ENCODE measurements at places on chromosomes 2 and 18.

DNA sequence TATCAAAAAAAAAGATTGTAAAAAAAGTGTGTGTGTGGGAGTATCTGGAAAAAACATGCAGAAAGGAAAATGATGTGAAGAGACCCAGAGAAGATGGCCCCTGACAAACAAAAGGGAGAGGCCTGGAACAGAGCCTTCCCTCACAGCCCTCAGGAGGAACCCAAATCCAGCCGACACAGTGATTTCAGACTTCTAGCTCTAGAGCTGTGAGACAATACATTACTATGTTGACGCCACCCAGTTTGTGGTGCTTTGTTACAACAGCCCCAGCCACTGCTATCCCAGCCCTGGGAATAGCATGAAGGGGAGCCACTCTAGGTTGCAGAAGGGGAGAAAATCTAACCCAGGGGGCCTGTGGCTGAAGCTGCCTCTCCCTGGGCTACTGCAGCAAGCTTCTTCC is 59.0 kb upstream of the ZBTB7C start:
- DNase-seq: no peak

DNA sequence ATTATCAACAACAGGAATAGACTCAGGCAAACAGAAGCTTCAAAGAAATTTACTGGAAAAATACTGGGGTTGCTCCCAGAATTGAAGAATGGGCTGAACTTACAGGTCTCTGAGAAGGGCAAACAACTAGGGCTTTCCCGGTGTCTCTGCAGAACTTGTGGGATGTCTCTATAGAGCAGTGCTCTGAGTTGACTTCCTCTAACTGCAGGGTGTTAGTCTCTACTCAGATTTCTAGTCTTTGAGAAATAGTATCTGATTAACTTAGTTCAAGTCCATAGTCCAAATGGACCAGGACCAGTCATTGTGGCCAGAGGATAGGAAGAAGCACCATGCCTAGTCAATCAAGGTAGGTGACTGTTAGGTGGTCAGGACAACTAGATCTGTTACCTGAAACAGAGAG is 45.8 kb downstream of the LIMS1 start:
- no peak for DNase-seq

GRCh38 chr2:237389831-237390230 is 24.1 kb downstream of the COL6A3 start:
- DNase-seq: no peak

- no peak for DNase-seq
Observed at GRCh38 chr2:45003579-45004551, 5.4 kb downstream of the SIX2 start.

GRCh38 chr2:240818293-240819125 is 1.5 kb downstream of the KIF1A start:
- no peak for DNase-seq

DNA sequence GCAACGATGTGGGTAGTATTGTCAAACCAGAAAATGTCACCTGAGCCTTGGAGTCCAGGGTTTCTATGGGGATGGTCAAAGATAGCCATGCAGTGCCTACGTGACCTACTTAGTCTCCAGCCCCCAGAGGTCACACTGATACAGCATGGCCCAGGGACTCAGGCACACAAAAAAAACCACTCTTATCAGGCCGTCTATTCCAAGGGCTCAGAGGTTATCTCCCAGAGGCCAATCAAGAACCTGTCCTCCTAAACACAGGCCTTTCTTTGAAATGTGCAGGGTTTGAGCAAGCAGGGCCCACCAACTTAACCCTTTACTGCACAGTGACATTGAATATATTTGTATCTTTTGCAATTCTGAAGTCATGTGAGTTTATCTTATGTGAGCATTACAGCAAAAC is 82.7 kb downstream of the MRO start:
- DNase-seq: no peak

DNA sequence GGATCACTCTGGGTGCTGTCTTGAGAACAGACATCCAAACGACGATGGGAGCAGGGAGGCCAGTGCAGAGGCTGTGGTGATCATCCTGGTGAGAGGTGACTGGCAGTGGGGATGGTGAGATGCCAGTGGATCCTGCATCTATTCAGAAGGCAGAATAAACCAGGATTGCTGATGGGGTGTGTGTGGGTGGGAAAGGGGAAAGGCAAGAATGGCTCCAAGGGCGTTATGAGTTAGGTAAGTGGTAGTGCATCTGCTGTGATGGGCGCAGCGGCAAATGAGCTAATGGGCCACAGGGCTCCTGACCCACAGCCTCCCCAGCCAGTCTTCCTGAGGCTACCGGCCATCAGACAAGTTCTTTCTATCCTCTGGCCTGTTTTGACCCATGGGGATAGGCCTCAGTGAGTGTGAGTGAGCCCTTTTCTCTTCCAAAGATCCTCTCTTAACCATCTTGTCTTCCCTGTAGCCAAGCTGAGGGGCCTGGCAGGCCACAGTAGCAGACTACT is 29.6 kb downstream of the SERTAD2 start:
- no peak for DNase-seq

GRCh38 chr2:223283329-223283728 is 231.3 kb downstream of the KCNE4 start:
- DNase-seq: no peak

DNA sequence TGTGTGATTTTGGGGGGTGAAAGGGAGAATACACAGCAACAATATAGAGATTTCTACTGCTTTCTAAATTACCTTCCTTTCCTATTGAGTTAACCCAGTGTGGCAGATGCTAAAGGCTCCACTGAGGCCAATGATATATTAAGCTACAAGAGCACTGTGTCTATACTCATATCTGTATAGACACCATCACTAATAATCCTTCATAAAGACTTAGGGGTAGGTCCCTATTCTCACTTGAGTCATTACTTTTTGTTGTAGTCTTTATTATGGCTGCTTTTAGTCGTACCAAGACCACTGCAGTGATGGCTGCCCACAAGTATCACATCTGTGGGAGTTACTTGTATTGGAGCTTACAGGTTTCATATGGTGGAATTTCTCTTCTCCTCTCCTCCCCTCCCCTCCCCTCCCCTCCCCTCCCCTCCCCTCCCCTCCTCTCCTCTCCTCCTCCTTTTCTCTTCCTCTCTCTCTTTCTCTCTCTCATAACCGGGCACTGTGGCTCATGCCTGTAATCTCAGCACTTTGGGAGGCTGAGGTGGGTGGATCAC is 637.6 kb downstream of the ADCYAP1 start:
- no peak for DNase-seq

GRCh38 chr2:14401873-14402272 is 230.6 kb upstream of the LRATD1 start:
- DNase-seq: no peak

GRCh38 chr2:131094463-131095281 is 1.4 kb upstream of the FAM168B start:
- no peak for DNase-seq

- DNase-seq: no peak
Observed at GRCh38 chr2:190318931-190319554, 583 bp downstream of the HIBCH start.

GRCh38 chr2:232386490-232386739 is 7.9 kb downstream of the ALPP start:
- no peak for DNase-seq

- DNase-seq: no peak
Observed at GRCh38 chr2:86171295-86171694, 24.0 kb downstream of the IMMT start.

DNA sequence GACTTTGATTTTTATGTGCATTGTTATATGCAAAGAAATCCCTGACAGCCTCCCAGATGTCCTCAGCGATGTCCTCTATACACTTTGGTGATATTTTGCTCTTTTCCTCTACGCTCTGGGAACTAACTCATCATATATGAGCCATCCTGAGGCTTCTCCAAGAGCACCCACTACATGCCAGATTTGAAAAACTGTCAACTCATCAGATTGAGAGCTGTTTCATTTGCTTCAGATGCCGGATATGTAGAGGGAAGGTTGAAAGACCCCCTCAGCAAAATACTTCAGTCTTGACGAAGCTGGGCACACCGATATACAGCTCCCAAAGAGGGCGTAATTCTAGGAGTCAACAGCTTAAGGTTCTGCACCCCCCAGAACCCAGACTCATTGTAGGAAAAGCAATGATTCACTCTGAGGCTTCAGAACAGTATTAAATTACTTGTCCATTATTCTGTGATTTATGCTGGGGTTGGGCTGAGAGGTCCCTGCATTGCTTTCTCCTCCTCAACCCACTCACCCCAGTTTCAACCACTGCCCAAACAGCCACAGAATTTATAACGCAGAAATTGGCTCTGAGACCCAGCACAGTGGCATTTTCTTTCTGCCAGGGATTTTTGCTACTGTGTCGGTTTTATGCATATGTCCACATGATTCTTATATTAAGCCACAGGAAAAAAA is 341.8 kb downstream of the ALK start:
- DNase-seq: no peak

- DNase-seq: no peak
Observed at GRCh38 chr2:76867854-76868253, 654.3 kb downstream of the LRRTM4 start.

- no peak for DNase-seq
Observed at GRCh38 chr2:118269408-118270051, 181.3 kb downstream of the INSIG2 start.

- DNase-seq: no peak
Observed at GRCh38 chr2:157259386-157259785, 1.9 kb downstream of the GALNT5 start.

DNA sequence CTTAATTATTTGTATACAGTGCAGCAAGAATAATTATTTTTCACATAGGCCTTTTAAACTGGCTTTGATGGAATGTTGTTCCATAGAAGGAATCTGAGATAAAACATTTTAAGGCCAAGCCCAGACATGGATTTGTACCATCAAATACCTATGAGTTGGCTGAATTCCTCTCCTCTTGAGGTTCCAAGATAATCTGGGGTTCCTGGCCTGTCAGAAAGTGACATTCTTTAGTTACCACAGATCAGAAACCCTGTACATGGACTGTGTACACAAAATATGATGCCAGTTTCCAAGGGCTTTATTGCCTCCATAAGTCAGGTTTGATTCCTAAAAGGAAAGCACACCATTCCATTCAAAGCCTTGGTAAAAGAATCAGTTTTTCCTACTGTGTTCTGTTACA is 1256.7 kb upstream of the NRXN1 start:
- DNase-seq: no peak

DNA sequence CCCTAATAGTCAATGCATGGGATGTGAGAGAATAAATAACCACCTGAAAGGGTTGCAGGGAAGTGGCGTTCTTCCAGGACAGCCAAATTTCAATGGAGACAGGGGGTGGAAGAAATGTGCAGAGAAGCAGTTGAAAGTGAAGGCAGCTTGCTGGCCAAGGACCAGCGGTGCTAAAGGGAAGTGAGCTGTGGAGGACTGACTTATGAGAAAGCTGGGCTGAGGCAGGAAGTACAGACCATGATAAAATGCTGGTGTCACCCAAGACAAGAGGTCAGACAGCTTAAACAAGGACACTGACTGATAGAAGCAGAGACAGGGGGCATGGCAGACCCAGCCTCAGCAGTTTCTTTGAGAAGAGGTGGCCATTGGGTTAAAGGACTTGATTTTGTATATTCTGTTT is 106.7 kb downstream of the DTNB start:
- no peak for DNase-seq

- no peak for DNase-seq
Observed at GRCh38 chr2:202410092-202410491, 34.0 kb downstream of the BMPR2 start.

GRCh38 chr2:24456599-24457556 is 34.2 kb upstream of the NCOA1 start:
- DNase-seq: no peak

- DNase-seq: no peak
Observed at GRCh38 chr2:1731963-1732768, 12.1 kb downstream of the PXDN start.

- DNase-seq: no peak
Observed at GRCh38 chr2:64932371-64933216, 56.6 kb upstream of the SLC1A4 start.

- no peak for DNase-seq
Observed at GRCh38 chr2:20507166-20507692, 60.4 kb downstream of the RHOB start.

- no peak for DNase-seq
Observed at GRCh38 chr18:12406371-12407111, 1.2 kb upstream of the PRELID3A start.

- no peak for DNase-seq
Observed at GRCh38 chr18:46374850-46375249, 270.7 kb downstream of the HAUS1 start.

DNA sequence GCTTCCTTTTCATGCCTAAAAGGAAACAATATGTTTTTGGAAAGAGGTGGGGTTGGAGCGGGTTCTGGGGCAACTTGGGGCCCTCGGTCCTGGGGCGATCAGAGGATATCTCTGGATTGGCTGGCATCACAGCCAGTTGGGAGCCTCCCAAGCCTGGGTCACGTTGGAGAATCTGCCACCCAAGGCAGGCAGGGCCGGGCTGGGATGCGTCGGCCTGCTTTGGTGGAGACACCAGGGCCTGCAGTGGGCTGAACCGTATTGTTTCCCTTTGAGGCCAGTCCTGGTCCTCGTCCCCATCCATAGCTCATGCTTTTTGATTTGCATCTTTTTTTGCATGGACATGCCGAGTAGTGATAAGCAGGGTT is 235.8 kb downstream of the ATAD2B start:
- no peak for DNase-seq

- DNase-seq: no peak
Observed at GRCh38 chr2:25829828-25830227, 48.5 kb downstream of the ASXL2 start.

- DNase-seq: no peak
Observed at GRCh38 chr2:241865416-241865956, 4.0 kb upstream of the RTP5 start.

- no peak for DNase-seq
Observed at GRCh38 chr2:239257511-239257937, 143.3 kb downstream of the HDAC4 start.

- no peak for DNase-seq
Observed at GRCh38 chr2:229715895-229716507, 1.6 kb upstream of the DNER start.

- no peak for DNase-seq
Observed at GRCh38 chr2:1925928-1926327, 181.6 kb upstream of the PXDN start.

DNA sequence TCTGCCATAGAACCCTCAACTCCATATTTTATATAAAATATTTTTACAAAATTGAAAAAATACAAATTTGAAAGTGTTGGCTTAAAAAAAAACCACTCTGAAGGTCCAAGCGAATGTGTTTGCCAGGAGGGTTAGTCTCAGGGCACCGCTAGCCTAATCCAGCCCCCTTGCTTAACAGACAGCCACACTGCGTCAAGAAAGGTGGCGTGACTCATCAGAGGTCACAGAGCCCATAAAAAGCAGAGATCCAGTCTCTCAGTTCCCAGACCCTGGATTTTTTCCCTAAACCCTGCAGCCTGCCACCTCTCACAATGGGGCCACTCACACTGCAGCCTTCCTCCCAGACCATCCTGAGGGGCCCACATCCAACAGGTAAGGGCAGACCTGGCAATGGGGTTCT is 3.9 kb upstream of the TNS1 start:
- no peak for DNase-seq

DNA sequence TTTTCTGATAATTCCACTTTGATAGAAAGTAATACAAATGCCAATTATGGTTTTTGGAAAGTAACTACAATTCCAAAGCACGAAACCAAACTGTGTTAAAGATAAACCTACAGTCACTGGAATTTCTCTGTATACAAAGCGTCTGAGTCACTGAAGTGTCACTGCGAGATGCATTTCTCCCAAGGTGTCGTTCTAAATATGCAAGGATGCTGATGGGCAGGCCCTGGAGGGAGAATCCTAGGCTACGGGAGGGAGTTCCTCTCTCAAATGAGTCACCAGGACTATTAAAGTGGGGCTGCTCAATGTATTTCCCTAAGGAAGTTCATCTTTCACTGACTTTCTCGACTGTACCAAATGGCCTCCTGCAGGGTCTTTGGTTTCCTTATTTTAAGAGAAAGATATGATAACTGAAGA is 163.8 kb upstream of the STK17B start:
- DNase-seq: no peak

- no peak for DNase-seq
Observed at GRCh38 chr18:50579061-50579774, 19.3 kb downstream of the MAPK4 start.
